GM13977 (cell line): ENCODE measurements at places on chromosomes 13 and 19.
A peak's percentile ranks its signal among the peaks of the same experiment; 100 is the strongest.

GRCh38 chr19:21149877-21150276 lies 8.0 kb downstream of the ZNF431 start:
- DNase-seq, result no peak

GRCh38 chr19:33216198-33216830 lies 9.3 kb downstream of the SLC7A10 start:
- no peak for DNase-seq

DNA sequence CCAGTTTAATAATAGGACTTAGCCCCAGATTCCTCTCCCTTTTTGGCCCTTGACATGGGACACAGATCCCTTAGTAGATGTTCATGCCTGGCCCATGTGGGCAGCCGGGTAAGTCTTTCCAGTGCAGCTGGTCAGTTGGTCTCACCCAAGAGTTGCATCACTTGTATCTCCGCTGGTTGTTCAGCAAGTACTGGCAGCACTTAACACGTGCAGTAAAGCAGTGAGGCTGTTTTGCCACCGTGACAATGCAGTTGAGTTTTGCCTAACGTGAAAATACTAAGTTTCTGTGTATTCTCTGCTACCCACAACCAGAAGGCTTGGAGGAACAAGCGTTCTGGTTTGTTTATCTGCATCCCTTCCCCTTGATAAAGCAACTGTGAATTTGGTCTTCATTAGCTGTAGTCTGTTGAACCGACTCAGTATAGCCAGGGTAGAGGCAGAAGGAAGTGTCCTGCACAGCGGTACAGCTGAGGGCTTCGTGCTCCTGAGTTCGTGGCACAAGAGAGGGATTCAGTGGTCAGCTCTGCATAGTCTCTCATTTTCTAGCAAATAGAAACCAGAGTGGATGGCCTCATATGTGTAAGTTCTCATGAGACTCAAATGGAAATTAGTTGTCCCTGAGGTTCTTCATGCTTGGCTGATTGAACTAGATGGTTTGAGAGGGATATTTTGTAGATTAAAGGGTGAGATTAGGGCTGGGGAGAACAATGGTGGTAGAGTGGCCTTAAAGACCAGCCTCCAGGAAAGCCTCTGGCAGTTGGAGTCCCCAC lies 50.3 kb downstream of the ARHGEF7 start:
- DNase-seq, result no peak

DNA sequence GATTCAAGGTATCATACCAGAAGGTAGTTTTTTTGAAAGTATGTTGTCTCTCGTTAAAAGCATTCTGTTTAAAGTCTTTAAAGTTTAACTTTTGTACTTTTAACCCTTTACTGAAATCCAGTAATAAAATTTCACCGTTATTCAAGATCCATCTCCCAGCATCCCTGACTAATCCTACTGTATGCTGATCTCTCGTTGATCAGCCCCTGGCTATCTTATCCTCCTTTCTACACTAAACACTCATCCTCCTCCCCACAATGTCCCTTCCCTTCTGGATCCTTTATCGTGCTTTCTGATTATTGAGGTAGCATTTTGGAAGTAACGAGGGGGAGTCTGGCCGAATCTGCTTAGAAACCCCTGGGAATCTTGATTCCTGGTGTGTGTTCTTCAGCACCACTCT lies 1.3 kb downstream of the TPP2 start:
- no peak for DNase-seq

- DNase-seq, result no peak
Measured at GRCh38 chr13:52179925-52180324, 20.5 kb upstream of the NEK3 start.

DNA sequence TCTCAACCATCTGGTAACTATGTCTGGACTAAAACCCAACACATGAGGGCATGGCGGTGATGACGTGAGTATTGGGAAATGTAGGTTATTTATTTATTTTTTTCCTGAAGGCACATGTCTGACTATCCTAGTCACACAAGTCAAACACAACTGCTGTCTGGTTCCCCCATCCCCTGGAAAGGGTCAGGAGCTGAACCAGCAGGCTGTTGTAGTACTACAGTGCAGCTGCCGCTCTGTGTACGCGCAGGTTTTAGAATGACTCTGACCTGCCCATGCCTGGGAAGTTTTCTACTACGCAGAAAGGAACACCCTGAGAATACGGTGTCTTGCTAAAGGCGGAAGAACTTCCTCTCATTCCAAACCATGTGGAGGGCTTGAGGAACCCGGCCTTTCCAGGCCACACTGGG lies 1.2 kb downstream of the SLC7A1 start:
- peak; percentile 71 for DNase-seq

DNA sequence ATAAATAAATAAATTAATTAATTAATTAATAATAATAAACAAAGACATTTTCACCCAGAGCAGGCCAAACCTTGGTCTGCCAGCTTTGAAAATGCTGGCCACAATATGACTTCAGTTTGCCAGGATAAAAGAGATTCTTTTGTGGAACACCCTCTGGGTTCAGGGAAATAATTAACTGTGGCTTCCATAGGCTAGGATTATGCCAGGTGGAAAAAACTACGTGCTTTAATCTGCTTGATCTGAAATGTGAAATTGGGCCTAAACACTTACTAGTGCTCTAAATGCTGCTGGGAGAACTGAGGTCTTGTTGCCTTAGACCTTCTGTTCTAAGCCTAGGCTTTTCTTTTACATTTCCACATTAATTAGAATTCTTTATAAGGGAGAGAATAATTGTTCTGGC lies 650.0 kb downstream of the DIAPH3 start:
- DNase-seq, result no peak

GRCh38 chr19:2600914-2601870 lies 101.3 kb downstream of the GNG7 start:
- DNase-seq, result no peak

- no peak for DNase-seq
Measured at GRCh38 chr19:2394054-2394441, 33.3 kb downstream of the TIMM13 start.

GRCh38 chr19:15154002-15154612 lies 46.7 kb downstream of the NOTCH3 start:
- DNase-seq, result no peak

DNA sequence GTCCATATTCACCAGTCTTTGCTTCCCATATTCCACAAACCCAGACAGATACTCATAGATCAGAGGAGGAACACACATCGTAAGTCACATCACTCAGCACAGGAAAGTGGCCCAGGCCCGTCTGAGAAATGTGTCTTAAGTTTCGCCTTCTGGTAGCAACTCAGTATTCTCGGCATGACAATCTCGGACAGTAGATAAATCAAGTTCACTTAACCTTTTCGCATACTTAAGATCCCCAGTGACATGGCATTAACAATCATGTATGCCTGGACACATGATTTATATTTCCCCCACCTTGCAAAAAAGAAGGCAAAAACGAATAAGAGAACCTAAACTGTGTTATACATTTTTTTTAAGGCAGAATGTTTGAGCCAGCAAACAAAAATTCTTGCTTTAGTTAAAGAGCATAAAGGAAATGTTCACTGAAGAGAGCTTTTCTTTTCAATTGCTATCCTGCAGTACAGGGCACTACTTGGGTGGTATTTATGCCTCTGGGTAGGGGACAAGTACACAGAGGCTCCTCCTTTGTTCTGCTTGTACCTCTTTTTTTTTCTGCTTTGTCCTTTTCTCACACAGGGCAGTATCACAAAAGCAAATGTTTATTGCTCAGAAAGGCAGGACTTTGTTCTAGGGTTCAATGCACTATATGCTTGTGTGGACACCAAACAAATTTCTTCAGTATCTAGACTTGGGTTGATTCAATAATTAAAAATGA lies 360.6 kb downstream of the TDRD3 start:
- DNase-seq, result no peak

GRCh38 chr13:76939215-76939614 lies 9.1 kb upstream of the ACOD1 start:
- no peak for DNase-seq

DNA sequence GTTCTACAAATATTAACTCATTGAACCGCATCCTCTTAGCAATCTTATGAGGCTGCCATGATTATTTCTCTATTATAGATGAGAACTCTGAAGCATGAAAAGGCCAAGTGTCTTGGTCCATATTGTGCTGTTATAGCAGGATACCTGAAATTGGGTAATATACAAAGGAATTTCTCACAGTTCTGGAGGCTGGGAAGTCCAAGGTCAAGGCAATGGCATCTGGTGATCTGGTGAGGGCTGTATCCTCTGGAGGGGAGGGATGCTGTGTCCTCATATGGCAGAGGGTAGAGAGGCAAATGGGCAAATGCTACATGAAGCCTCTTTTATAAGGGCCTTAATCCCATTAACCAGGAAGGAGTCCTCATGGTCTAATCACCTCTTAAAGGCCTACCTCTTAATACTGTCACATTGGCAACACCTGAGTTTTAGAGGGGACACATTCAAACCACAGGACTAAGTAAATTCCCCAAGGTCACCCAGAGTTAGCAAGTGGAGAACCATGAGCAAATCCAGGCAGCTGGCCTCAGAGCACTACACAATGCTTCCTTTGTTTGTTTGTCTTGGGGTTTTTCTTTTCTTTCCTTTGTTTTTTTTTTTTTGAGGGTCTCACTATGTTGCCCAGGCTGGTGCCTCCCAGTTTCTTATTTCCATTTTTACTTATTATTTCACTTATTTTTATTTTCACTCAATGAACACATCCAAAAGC lies 55.9 kb upstream of the LATS2 start:
- DNase-seq, result no peak

DNA sequence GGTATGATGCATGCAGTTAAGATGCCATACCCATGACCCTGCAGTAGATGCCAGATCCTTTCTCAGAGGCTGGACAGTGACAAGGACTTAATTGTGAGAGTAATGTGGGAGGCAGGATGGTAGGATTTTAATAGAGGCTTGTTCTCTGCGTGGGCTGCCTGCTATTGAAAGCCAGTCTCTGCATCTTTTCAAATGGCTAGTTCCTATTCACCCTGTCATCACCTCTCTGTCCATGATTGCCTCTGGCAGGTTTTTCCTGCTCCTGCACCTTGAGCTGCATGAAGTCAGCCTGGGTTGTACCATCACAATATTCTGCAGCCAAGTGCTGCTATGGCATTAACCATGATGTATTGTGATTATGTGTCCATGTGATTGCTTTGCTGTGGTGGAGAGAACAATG lies 440.5 kb downstream of the ITGBL1 start:
- DNase-seq, result no peak

GRCh38 chr19:47111006-47111621 lies 2.5 kb downstream of the ZC3H4 start:
- DNase-seq, result no peak

DNA sequence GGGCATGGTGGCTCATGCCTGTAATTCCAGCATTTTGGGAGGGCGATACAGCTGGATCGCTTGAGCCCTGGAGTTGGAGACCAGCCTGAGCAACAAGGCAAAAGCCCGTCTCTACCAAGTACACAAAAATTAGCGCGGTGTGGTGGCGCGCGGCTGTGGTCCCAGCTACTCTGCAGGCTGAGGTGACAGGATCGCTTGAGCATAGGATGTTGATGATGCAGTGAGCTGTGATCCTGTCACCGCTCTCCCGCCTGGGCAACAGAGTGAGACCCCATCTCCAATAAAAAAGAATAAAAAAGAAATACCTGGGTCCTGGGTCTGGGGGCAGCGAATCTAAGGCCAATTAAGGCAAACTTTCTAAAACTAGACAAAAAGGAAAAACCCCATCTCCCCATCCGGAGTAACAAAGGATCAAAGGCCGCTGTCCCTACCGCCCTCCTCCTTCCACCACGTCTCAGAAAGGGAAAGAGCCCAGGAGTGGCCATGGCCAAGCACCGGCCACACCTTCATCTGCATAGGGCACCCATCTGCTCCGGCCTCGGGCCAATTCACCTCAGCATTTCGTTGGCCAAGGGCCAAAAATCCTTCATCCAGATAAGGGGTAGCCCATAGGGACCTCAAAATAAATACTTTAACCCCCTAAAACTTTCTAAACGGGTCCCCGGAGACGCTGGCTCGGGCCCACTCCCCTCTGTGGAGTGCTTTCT lies 851 bp downstream of the ZNF320 start:
- DNase-seq, result peak; percentile 12

DNA sequence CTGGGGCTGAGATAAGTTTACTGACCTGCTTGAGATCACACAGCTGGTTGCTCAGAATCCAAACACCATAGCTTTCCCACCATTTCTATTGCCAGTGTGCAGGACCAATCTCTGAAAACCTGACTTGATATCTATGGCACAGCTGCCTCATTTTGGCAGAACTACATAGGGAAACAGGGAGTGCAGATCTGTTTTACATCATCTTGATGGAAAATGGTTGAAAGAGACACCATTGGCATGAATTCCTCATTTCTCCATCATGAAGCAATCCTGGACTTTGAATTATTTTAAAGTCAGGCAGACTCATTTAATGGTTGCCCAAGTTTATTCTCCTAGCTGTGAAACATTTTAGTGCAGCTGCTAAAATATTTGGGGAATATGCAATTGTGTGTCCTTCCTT lies 1628.2 kb upstream of the SLC10A2 start:
- no peak for DNase-seq

- no peak for DNase-seq
Measured at GRCh38 chr13:99051768-99052455, 74.0 kb upstream of the DOCK9 start.

DNA sequence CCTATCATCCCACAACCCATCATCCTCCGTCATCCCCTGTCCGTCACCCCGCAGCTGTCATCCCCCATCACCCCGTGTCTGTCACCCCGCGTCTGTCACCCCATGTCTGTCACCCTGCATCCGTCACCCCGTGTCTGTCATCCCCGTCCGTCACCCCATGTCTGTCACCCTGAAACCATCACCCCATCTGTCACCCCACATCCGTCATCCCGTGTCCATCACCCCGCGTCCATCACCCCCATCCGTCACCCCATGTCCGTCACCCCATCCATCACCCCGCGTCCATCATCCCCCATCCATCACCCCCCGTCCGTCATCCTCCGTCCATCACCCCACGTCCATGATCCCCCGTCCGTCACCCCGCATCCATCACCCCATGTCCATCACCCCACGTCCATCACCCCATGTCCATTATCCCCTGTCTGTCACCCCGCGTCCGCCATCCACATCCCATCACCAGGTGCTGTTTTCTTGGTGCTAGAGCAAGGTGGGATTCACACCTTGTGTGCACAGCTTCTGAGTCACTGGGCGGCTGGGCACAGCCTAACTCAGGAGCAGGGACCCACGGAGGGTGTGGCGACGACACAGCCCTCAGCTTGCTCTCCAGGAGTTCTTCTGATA lies 24.2 kb downstream of the RASA3 start:
- no peak for DNase-seq

GRCh38 chr13:98485561-98485960 lies 91.3 kb downstream of the STK24 start:
- DNase-seq, result no peak

DNA sequence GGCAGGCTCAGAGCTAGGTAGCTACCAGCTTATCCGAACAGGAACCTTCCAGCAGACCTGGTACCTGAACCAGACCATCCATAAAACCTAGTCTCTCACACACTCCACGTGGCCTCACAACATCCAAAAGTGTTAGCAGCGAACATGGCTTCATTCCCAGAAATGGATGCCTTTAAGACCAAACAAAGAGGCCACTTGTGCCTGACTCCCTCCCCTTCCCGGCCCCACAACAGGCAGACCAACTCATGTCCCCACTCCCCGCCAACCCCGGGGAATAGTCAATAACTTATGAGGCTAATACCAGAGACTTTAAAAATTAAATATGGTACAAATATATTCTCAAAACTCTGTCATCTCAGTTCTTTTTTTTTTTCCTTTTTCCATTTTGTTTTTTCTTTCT lies 46.2 kb downstream of the ZNF557 start:
- no peak for DNase-seq
